ENCODE measurements at places on chromosomes 5 and 9.

DNA sequence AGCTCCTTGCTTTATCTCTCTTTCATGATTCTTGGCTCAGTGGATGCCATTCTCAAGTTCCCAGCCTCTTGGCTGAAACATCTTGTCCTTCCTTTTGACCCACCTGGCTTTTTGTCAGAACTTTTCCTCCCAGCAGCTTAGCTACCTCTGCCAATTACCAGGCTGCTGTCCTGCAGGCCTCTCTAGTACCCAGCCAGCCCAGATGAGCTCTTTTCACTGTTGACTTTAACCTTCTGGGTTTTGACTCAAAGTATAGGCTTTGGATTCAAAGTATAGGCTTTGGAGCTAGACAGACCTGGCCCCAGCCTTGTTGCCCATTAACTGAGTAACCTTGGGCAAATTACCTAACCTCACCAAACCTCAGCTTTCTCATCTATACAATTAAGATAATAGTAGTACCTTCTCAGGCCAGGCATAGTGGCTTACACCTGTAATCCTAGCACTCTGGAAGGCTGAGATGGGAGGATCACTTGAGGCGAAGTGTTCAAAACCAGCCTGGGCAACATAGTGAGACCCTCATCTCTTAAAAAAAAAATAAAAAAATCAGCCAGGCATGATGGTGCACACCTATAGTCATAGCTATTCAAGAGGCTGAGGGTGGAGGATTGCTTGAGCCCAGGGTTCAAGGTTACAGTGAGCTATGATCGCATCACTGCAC, 6.6 kb upstream of the TMEFF1 start:
- no peak for DNase-seq

DNA sequence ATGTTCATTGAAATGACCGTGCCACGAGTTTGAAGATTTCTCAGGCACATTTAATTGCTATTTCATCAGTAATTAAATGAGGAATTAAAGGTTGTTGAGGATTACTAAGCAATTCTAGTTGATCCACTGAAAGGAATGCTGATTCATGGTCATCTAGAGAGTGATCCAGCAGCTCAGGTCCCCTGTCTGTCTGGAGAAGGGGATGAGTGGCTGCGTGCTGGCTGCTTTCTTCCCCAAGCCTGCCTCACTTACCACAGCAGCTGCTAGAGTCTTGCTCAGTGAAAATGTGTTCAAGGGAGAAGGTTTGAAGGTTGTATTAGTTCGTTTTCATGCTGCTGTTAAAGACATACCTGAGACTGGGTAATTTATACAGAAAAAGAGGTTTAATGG, 7.8 kb upstream of the TGFBI start:
- no peak for DNase-seq

GRCh38 chr5:145673786-145674185, 161.4 kb downstream of the PRELID2 start:
- DNase-seq, result no peak

- DNase-seq, result no peak
Measured at GRCh38 chr5:13378091-13378490, 566.4 kb downstream of the DNAH5 start.

DNA sequence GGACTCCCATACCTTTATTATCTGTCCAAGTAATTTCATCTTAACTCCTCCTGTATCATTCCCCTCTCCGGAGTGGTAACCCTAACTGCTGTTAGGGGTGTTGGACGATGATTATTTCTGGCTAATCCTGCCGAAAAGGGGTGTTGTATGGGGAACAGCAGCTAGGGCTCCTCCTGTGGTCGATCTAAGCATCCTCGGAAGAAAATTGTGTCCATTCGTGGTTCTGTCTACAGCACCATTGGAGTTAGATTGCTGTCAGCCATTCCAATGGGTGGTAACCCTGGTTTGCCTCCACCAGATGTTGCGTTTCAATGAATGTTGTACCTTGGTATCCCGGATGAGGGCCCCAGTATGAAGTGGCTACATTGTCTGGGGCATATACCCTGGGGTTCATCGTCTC, 35.6 kb upstream of the LMNB1 start:
- DNase-seq, result no peak

DNA sequence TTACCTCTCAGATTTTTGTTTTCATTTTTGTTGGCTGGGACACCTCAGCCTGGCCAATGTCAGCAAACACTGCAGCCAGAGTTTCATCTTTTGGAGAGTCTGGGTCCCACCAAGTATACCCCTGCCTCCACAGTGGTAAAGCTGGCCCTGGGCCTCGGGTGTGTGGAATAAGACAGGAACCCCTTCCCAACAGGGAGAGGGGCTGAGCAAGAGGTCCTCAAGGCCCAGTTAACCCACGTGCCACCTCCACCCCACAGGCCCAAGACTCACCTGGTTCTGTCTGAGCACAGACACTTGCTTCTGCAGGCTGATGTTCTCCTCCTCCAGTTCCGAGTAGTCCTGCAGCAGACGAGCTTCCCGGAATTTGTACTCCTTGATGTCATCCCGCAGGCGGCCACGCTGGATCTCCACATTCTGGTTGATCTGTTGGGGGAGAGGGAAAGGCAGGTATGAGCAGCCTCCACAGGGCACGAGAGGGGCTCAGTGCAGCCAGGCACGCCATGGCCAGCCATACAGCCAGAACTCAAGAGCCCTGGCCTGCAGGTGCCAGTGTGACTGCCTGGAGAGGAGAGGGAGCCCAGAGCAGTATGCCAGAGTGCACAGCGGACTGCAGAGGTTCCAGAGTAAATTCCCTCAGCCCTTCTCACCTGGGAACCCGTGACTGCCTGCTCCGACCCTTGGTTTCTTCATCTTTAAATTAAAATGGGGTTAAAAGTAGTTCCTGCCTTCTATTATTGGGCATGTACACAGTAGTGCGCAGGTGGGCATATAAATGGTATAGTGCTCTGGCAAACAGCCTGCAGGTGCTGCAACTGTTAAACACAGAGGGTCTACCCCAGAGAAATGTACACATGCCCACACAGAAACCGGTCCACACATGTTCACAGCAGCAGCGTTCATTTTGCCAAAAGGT, 42.0 kb downstream of the BICD2 start:
- DNase-seq, result no peak

- DNase-seq, result no peak
Measured at GRCh38 chr5:72154076-72154756, 46.9 kb downstream of the MAP1B start.

GRCh38 chr5:80070338-80071056, 35.3 kb downstream of the THBS4 start:
- peak; percentile 25 for DNase-seq

DNA sequence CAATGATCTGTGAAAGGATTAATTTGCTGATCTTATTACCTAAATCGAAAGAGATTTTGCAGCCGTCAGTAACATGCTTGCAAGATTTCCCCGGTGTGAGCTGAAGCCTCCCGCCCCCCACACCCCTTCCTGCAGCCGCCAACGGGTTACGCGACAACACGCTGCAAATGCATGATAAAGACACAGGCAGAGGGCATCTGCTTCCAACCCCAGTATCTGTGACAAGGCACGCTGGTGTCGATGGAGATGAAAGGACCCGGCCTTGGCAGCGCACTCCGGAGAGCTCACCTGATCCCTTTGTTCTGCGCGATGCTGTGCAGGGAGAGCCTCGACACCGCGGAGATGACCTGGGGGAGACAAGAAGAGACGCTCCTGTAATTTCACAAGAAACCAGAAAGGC, 122.9 kb upstream of the SARDH start:
- DNase-seq, result no peak

DNA sequence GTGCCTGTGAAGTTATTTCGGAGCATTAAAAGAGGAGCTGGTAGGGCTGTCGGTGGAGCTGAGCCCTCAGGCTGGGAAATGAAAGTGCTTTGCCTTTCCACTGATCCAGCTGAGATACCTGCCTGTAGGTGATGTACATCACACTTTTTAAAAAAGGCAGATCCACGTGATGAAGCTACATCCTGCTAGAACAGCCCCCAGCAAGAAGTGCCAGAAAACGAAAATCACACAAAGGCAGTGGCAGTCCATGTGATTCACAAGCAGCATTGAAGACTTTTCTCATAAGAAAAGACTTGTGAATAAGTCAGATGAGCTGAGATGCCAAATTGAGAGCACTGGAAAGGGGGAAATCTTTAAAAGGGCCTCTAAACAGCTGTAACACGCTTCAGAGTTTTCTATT, 765.1 kb downstream of the PTPRD start:
- no peak for DNase-seq

DNA sequence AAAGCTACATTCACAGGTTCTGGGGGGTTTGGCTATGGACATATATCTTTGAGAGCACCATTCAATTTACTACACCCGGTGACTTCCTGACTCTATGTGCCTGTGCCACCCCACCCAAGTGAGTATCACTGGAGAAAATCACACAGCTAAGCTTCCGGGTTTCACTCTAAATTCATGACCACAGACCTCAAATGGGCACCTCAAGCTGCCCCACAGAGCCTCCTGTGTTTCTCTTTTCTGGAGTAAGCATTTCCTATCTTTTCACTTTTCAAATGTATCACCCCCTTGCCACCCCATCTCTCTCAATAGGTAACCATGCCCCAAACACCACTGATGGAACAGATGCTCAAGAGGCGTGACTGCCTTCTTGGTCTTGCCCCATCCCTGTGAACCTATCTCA, 49.2 kb upstream of the NEK6 start:
- no peak for DNase-seq

- DNase-seq, result no peak
Measured at GRCh38 chr5:38892363-38892762, 46.6 kb downstream of the OSMR start.

DNA sequence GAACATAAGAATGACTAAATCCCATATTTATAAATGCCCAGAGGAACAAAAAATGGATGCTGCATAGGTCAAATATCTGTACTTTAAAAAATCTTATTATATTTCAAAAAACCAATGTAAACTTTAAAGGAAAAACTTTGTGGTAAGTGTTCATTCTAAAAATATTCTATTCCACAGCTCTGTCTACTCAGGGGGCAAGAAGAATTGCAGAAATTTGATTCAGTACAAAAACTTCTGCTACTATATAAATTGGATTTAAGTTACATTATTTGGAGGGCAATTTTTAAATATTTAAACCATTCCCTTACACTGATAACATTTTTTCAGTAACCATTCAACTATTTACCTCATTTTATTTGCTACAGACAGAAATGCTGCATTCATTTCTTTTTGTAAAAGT, 32.1 kb downstream of the NFIB start:
- no peak for DNase-seq

DNA sequence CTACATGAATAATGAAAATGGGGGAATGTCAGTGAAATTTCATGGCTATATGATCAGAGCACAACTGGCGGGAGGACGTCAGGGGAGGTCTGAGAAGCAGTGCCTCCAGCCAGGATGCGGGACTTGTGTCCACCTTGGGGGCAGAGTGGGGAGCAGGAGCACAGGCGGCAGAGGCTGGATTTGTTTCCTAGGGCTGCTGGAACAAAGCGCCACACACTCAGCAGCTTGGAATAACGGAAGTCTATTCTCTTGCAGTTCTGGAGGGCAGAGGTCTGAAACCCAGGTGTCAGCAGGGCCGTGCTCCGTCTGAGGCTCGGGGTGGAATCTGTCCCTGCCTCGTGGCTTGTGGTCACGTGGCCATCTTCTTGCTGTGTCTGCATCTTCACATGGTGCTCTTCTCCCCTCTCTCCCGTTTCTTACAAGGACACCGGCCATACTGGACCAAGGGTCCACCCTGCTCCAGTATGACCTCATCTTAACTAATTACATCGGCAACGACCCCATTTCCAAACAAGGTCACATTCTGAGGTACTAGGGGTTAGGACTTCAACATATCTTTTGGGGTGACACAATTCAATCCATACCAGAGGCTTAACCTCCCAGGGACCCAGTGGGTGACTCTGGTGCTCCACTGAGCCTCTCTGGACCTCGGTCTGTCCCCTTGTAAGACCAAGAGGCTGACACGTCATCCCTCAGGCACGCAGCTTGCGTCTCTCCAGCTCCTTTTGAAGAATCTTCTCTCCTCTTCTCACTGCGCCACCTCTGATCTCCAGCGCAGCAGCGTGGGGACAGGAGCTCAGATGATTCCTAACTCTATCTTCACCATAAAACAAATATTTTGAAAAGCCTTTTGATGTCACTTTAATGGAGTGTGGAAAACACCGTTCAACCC, 202.5 kb downstream of the CDK5RAP2 start:
- DNase-seq, result no peak

GRCh38 chr5:179437341-179438001, 92.2 kb upstream of the ADAMTS2 start:
- no peak for DNase-seq

- no peak for DNase-seq
Measured at GRCh38 chr5:1735320-1735970, 64.2 kb downstream of the MRPL36 start.
